ENCODE measurements at places on chromosomes 13 and 19.
A peak's percentile ranks its signal among the peaks of the same experiment; 100 is the strongest.

DNA sequence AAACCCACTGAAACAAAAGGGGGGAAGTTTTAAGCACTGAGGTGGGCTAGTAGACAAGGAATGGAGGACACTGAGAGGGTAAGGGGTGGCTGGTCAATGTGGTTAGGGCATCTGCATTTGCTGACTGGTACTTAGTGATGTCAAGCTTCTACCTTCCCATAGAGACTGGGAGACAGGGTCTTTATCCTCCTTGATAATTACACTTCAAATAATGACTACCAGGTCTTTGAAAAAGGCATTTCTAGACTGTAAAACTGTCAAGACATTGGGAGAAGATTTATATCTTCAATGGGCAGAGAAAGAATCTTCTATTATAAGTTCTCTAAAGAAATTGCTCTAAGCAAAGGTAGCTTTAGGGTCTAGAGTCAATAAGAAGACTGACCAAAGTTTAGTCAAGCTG is 1490.8 kb upstream of the PCDH20 start:
- no peak for DNase-seq

- DNase-seq: peak; percentile 83
These were observed at the start of gene MAP4K1 for GRCh38 chr19:38617764-38618589. MAP4K1 (minus strand) TSS chr19:38617953; CDS start chr19:38617895, 58 bp downstream.

GRCh38 chr13:101757446-101758039 is 305.1 kb downstream of the ITGBL1 start:
- DNase-seq: no peak

DNA sequence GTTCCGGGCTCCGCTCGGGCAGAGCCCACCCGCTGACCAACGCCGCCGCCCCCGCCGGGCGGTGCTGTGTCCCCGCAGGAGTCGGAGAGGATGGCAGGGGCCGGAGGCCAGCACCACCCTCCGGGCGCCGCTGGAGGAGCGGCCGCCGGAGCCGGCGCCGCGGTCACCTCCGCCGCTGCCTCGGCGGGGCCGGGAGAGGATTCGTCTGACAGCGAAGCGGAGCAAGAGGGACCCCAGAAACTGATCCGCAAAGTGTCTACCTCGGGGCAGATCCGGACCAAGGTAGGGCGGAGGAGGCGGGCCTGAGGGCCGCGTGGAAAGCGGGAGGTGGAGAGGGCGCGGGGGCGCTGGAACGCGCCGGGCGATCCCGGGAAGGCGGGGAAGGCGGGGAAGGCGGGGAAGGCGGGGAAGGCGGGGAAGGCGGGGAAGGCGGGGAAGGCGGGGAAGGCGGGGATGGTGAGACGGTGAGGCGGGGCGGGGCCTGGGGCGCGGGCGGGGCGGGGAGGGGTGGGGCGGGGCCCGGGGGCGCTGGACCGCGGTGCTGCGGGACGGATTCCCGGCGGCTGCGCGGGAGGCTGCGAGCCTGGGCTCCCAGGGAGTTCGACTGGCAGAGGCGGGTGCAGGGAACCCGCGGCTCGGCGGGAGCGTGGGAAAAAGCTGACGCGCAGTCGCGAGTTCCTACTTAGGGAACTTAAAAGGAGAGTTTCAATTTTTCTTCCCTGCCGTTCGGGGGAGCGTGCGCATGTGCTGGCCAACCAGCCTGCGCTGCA is 421 bp downstream of the DGKH start:
- DNase-seq: peak; percentile 76

DNA sequence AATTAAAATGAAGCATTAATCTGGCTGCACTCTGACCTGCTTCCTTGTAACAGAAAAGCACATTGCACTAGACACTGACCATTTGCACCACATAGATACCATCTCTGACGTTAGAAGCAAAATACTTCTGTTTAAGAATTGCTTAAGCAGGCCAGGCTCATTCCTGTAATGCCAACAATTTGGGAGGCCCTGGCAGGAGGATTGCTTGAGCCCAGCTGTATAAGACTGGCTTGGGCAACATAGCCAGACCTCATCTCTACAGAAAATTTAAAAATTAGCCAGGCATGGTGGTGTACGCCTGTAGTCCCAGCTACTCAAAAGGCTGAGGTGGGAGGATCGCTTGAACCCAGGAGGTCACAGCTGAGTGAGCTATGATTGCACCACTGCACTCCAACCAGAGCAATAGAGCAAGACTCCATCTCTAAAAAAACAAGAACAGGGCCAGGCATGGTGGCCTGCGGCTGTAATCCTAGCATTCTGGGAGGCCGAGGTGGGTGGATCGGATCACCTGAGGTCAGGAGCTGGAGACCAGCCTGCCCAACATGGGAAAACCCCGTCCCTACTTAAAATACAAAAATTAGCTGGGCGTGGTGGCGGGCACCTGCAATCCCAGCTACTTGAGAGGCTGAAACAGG is 7.0 kb upstream of the TLE6 start:
- no peak for DNase-seq

DNA sequence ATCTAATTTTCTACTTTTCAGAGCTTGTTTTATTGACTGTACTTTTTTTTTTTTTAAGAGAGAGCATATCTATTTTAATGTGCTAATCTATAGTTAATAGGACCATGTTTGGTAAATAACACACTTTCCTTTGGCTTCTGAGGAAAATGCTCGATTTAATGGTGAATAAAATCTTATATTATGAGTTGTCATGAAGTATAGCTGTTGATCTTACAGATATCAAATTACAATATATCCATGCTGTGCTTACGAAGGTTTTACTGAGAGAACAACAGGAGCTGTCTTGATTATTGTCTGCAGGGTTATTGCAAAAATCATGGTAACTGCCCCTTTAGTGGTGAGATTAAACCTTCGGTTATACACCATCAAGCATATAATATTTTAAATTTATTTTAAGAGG is 29.6 kb downstream of the URI1 start:
- DNase-seq: no peak

DNA sequence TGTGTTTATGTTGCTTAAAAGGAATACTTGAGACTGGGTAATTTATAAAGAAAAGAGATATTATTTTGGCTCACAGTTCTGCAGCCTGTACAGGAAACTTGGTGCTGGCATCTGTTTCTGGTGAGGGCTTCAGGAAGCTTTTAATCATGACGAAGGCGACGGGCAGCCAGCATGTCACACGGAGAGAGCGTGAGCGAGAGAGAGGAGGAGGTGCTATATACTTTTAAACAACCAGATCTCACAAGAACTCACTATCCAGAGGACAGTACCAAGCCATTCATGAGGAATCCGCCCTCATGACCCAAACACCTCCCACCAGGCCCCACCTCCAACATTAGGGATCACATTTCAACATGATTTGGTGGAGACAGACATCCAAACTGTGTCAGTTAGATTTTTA is 163.4 kb upstream of the TSC22D1 start:
- no peak for DNase-seq

GRCh38 chr19:4057931-4058692 is 8.6 kb downstream of the ZBTB7A start:
- DNase-seq: peak; percentile 75

DNA sequence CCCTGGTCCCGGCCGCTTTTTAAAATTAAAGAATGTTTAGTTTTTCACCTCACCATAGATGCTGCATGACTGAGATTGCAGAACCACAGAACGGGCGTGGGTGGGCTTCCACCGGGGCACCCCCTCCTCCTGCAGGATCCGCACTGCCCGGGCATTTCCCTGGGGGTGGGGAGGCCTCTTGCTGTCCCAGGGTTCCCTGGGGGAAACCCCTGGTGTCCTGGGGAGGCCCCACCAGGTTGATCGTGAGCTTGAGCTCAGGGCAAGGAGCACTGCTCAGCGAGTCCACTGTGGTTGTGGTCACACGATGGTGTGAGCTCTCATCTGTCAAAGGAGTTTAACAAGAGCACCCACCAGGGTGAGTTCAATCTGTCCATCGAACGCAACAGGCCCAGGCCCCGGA is 11.4 kb upstream of the TCF3 start:
- DNase-seq: peak; percentile 74

- no peak for DNase-seq
These were observed 29.6 kb downstream of the ADPRHL1 start for GRCh38 chr13:113423520-113424163.

DNA sequence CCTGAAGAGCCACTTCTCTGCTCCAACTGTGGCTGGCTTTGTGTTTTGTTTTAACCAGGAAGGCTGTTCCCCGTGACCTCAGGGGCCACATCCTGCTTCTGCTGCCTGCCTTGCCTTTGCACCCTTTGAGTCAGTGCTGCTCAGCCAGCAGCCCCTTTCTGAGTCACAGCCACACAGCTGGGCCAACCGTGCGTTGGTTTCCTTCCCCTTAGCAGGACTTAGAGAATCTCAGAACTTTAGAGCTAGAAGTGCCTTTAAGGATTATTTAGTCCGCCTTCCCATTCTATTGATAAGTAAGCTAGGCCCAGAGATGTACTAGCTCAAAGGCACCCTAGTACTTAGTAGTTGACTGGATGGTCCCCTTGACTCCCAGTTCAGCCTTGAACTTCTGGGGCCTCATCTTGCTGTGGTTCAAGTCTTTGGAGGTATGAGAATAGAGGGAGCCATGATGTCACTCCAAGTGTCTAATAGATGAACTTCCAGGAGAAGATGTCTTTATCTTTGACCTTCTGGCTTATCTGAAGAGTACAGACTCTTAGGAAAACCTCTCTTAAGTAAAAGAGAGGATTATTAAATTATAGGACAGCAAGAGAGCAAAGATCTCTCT is 8.0 kb downstream of the RGCC start:
- peak; percentile 86 for DNase-seq

- DNase-seq: no peak
These were observed 7.9 kb upstream of the LINGO3 start for GRCh38 chr19:2315818-2316353.
